ENCODE measurements at places on chromosomes 16 and 17.

- DNase-seq, result no peak
Measured at GRCh38 chr16:78307824-78308528, 208.5 kb downstream of the WWOX start.

GRCh38 chr17:60989846-60990245 is 312.2 kb downstream of the BCAS3 start:
- DNase-seq, result no peak

DNA sequence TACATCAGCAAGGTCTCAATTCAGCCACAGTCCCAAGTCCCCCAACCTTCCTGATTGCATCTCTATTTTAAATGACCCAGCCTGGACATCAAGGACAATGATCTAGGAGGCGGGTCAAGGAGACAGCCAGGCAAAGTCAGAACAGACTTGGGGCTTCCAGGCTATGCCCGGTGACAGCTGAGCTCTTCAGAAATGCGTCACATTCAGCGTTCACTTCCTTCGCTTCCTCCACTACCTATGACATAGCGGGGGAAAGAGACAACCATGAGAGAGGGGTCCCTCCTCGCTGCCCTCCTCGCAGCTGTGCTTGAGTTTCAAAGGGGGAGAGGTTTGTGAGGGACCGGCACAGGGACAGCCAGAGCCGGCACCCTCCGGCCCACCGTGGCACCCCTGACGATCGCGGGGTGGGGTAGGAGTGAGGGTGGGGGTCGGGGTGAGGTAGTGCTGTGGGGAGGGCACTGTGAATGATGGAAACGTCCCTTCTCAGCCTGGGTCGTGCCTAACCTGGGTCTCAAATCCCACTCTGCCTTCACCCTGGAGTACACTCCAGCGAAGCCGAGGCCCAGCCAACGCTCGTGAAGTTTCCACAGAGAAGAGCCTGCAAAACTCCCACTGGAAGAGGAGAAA is 12.3 kb upstream of the LGALS3BP start:
- no peak for DNase-seq

DNA sequence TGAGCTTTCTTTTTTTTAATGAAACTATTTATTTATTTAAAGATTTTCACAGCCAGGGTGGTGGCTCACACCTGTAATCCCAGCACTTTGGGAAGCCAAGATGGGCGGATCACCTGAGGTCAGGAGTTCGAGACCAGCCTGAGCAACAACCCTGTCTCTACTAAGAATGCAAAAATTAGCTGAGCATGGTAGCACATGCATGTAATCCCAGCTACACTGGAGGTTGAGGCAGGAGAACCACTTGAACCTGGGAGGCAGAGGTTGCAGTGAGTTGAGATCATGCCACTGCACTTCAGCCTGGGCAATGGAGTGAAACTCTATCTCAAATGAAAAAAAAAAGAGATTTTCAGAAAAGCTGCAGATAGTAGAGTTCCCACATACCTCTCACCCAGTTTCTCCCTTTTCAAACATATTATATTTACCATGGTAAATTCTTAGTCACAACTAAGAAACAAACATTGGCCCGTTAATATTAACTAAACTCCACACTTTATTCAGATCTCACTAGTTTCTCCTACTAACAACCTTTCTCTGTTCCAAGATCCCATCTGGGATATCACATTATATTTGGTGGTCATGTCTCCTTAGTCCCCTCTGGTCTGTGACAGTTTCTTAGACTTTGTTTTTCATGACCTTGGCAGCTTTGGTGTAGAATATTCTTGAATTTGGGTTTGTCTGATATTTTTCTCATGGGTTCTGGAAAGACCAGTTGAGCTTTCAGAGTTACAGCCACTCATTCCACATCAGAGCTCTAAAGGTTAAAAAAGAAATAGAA is 7.8 kb upstream of the TAT start:
- DNase-seq, result no peak
